ENCODE measurements at places on chromosomes 16 and 17.

DNA sequence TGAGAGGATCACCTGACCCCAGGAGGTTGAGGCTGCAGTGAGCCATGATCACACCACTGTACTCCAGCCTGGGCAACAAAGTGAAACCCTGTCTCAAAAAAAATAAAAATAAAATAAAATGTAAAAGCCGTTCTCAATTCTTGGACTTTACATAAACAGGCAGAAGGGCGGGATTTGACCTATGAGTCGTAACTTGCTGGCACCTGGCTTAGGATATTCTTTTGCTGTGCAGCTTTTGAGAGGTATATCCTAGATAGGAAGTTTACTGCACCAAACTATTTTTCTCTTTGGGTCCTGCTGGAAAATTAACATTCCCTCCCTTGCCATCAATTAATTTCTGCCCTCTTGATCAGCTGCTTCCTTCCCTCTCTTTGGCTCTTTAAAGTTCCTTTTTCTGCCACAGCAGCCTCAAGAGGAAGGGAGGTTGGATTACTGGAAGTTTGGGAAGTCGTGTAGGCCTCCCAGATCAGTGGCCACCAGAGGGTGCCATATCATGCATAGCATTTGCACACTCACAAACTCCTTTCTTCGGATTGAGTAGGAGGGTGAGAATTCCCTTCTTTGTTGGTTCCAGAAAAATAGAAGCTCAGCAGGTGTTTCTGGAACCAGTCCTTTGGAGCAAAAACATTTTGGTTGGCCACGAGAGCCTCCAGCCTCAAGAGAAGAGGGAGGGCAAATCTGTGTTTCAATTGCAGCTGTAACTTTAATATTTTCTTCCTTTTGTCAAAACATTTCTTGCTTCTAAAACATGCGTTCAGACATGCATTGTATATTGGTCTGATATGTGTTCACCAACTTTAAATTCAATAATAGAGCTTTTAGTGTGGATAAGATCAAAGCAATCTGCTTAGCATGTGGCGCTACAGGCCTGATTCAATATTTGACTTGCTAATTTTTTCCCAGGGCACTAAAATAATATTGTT, 147.3 kb downstream of the CCDC182 start:
- peak; percentile 76 for DNase-seq

DNA sequence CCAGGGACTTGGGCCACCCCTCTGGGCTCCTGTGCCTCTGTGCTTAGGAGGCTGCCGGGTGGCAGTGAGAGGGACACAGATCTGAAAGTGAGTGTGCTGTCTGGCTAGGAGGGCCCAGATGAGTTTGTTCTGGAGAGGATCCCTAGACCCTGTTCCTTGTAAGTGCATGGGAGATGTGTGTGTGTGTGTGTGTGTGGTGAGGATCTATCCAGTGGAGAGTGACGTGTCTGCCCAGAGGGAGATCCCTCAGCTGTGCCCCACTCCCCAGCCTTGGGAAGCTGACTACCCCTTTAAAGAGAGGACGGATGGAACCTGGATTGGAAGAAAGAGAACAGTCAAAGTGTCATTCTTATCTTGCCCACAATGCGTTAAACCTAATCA, 25.5 kb upstream of the CDC42EP4 start:
- DNase-seq = no peak

- no peak for DNase-seq
Measured at GRCh38 chr17:66006654-66007053, 185.3 kb downstream of the CEP112 start.

DNA sequence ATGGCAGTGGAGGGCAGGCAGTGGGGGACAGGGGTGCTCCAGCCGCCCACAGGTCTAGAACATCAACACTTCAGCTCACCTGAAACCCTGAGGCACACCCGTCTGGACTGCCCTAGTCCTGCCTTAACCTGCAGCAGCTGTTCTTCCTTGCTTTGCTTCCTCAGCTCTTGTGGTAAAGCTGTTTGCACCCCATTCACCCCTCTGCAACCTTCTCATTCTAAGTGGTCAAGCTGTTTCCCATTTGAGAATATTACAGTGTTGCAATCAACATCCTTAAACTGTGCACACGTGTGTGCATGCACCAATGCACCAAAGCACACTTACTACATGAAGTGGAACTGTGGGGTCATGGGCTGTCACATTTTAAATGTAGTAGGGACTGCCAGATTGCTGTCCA, 32.4 kb downstream of the SCNN1B start:
- no peak for DNase-seq

DNA sequence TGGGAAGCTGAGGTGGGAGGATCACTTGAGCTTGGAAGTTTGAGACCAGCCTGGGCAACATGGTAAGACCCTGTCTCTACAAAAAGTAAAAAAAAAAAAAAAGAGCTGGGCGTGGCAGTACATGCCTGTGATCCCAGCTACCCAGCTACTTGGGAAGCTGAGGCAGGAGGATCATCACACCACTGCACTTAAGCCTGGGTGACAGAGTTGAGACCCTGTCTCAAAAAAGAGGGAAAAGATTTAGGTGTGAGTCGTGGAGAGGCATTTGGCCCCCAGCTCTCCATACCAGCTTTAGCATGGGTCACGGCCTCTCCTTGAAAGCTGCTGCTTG, 19.1 kb downstream of the ST6GALNAC2 start:
- DNase-seq = no peak
